Smooth muscle cell of the pulmonary artery (primary cell): ENCODE measurements at places on chromosomes 2 and 18. TPM values are rescaled to one million over a fixed set of nuclear protein-coding genes. Genes with fewer than 3 reads are reported as not detected.

The CCDC74B gene
- 5.0 TPM in 2 replicates for total RNA-seq

The CNRIP1 gene
- 20.5 and 21.6 TPM in 2 replicates for total RNA-seq

The TGFA gene
- total RNA-seq = 0.13 and 2.8 TPM in 2 replicates

The LHCGR gene
- total RNA-seq = not detected in 2 replicates

The RTN4 gene
- 440 and 543 TPM in 2 replicates for total RNA-seq

The LRRTM4 gene
- total RNA-seq = 0.07 TPM in 1 of 2 replicates, not detected in the other

The TMEM37 gene
- 0.10 TPM in 1 of 2 replicates, not detected in the other for total RNA-seq
